Stimulated activated CD4-positive, alpha-beta T cell treated with anti-CD3 and anti-CD28 coated beads, Interleukin-2, amount 100 ng/mL, for 24 hours (primary cell): ENCODE measurements at places on chromosomes 11 and 22.
A peak's percentile ranks its signal among the peaks of the same experiment; 100 is the strongest.

DNA sequence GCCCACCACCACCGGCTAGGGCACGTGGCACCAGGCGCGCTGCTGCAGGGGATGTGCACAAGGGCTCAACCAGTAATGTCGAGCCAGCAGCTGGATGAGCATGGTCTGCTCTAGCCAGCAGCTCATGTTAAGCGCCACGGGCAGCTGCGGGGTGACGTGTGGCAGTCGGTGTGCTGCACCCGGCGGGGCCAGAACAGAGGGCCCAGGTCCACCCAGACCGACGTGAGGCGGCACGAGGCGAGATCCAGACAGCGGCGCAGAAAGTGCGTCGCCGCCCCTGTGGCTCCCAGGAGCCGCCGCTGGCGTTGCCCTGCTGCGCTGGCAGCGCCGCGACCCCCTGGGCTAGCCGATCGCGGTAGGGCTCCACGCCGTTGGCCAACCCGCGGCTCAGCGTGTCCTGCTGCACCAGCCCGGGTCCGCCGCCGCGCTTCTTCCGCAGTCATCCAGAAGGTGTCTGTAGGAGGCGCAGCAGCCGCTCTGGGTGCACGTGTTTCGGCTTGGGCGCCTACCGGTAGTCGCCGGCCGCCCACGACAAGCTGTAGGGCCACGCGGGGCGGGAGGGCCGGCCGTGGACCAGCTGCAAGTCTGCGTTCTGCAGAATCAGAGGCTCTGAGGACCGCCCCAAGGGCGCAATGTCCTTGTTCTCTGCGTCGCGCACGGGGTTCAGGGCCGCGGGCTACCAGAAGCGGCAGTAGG lies 4.6 kb upstream of the GALR3 start:
- DNase-seq: peak; percentile 71

DNA sequence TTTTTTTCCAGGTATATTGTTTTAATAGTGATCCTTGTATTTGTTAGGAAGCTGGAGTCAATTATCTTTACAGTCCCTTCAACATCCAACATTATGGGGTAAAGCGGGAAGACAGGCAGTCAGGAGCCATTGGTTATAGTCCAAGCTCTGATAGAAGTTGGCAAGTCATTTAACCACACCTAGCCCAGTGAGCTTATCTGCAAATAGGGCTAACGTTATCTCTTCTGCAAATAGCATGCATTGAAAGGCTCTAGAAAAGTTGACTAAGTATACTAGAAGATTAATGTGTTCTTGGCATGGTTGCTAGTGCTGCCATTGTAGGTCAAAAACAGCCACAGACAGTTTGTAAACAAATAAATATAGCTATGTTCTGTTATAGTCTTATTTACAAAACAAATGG lies 520.7 kb downstream of the OPCML start:
- DNase-seq: no peak

DNA sequence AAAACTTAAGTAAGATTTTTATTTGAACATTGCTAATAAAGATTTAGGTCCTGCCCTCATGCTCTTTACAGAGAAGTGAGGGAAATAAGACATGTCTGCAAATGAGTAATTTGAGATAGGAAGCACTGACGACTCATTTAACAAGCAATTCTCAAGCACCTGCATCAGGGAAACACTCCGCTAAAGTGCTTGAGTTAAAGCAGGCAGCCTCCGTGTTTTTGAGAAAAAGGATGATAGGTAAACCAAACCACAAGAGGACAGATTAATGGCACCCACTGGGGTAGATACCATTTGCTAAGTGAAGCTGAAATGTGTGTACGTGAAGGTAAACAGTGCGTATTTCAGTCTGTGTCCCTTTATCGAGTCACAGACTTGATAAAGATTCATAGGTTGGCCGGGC lies 184.6 kb upstream of the CARD18 start:
- no peak for DNase-seq

- DNase-seq: no peak
Measured at GRCh38 chr11:6695377-6695776, 12.2 kb upstream of the MRPL17 start.

GRCh38 chr22:40000171-40000570 lies 5.4 kb downstream of the FAM83F start:
- no peak for DNase-seq

GRCh38 chr11:44851496-44851895 lies 99.2 kb downstream of the TP53I11 start:
- no peak for DNase-seq

DNA sequence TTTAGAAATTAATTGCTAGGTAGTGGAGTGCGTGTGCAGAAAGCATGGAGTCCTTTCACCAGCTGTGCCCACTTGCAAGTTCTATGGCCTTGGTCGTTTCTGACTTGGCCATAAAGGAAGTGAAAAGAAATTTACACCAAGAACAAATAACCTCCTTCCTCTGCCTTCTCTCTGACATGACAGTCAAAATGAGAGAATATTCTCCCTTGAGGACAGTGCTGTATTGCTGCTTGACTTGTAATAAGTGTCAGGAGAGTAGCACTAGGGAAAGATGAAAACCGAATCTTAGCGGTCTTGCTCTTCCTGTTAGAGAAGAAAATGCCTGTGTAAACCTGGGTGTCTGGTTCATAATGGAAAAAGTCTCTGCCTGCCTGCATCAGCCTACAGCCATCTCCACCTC lies 333.1 kb upstream of the RAG2 start:
- DNase-seq: no peak

DNA sequence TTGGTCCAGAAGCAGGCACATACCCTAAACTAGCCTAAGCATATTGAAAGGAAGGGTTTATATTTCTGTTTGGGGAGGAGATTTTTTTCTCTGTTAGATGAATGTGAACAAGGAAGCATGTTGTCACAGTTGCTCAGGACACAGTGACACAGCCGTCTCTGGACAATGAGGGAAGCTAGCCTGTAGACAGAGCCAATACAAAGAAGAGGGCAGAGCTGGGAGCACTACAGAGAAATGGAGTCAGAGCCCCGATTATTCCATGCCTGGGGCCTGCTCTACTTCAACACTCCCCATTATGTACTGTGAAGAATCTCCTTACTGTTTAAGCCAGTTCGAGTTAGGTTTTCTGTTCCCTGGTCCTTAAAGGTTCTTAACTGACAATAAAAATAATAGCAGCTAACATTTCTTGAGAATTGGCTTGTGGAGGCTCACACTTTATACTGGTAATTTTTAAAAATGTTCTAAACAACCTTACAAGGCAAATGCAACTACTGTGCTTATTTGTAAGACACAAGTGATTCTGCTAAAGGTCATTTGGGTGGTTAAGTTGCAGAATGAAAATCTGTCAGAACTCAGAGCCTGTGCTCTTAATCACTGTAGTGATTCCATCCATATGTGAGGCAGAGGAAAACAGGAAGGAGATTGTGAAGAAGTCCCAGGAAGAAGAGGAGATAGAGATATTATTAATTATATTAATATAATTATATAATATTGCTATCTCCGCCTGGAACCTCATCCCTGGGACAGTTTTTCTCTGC lies 58.8 kb upstream of the RRAS2 start:
- DNase-seq: no peak

DNA sequence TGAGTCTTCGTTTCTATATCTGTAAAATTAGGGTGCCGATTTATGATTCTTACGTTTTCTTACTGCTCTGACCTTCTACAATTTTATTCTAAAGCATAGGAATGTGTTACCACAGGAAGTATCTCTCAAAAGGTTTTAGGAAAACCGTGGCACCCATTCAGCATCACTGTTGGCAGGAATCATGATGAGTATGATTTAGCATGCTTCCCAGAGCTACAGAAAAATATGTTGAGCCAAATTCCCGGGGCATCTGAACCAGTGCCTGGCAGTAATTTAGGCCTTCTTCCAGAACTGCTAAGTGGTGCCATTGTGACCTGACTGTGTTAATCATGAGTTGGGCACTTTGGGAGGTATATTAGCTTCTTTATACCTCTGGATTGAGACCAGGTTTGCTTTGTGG lies 605.0 kb upstream of the RAG2 start:
- DNase-seq: no peak

DNA sequence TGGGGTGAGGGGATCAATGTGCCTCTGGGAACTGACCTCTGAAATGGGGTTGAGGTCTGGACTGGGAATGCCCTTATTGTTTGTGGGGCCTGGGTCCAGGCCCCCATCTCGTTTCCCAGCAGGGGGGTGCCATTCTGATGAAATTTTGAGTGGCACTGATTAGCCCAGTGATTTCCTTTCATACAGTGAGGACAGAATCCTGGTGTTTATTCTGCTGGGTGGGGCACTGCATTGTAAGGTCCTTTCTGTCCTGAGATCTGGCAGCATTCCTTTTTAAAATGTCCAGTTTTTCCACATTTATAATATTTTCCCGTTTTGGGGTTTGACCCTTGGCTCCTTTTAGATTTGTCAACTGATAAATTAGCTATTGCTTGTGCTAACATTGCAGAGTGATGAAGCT lies 27.1 kb downstream of the OR10A6 start:
- no peak for DNase-seq

- DNase-seq: no peak
Measured at GRCh38 chr11:129590030-129590752, 214.5 kb downstream of the BARX2 start.

DNA sequence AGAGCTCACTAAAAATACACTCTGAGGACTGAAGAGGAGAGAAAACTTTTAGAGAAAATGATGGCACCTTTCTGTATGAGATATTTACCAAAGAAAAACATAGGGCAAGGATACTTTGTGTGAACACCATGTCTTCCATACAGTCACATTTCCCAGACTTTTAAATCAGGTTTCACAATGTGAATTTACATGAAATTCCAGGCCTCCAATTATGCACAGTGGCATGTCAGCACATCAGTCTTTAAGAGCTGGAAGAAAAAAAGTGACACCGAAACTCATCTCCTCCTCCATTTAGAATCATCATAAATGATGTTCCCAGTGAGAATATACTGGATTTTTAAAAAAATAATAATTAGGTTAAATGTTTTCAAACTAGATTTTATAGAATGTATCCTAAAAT lies 232.2 kb upstream of the UBASH3B start:
- DNase-seq: no peak

- DNase-seq: no peak
Measured at GRCh38 chr22:48489551-48490499, 1337.8 kb downstream of the BRD1 start.

- peak; percentile 14 for DNase-seq
Measured at GRCh38 chr11:102831489-102832440, 11.6 kb downstream of the MMP3 start.

DNA sequence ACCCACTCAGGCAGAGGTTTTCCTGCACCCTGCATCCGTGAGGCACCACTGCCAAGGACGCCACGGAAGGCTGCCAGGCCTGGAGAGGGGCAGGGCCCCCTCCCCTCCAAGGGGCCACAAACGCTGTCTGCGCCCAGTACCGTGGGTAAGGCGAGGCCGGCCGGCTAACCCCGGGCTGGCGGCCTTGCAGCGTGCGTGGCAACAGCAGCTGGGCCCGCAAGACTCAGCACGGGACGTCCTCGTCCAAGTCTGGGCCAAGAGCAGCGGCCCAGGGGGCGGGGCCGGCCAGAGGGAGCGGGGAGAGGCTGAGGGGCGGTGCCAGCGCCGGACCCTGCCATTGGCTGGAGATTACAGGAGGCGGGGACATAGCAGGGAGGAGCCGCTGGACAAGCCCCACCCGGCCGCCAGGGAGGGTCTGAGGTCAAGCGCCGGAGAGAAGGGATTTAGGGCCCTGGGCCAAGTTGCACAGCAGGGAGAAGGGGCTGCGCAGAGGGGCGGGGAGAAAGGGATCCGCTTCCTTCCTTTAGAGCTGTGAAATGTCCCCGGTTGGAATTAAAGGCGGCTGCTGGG lies 16.0 kb downstream of the SLC43A1 start:
- peak; percentile 29 for DNase-seq

- peak; percentile 61 for DNase-seq
Measured at GRCh38 chr11:12411806-12412727, 34.7 kb downstream of the PARVA start.

GRCh38 chr11:62593434-62594044 lies 2.2 kb upstream of the TUT1 start:
- peak; percentile 83 for DNase-seq
